ENCODE measurements at places on chromosomes 4 and X.

DNA sequence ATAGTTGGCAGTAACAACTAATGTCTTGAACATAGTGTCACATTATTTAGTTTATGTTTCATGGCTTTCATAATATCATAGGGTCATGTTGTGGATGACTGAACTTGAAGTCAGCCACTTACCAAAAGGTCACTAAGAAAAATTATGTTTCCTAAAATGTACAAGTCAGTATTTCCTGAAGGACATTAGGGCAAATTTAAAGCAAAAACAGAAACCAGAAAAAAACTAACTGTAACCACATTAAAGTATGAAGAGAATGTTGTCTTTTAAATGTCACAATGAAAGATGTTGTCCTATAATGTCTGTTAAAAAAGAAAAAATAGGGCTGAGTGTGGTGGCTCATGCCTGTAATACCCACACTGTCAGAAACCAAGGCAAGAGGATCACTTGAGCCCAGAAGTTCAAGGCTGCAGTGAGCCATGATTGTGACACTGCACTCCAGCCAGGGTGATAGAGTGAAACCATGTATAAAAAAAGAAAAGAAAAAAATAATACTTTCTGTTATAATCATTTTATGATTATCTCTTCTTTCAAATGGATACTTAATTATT is 55.8 kb downstream of the HHIP start:
- no peak for DNase-seq

GRCh38 chr4:164924670-164925238 is 47.8 kb downstream of the APELA start:
- no peak for DNase-seq

- no peak for DNase-seq
Measured at GRCh38 chr4:33306131-33306530, 2586.0 kb downstream of the PCDH7 start.

GRCh38 chr4:1987721-1988326 is 20.9 kb downstream of the NELFA start:
- no peak for DNase-seq

GRCh38 chr4:3288571-3289094 is 4.2 kb upstream of the RGS12 start:
- DNase-seq = no peak

- DNase-seq = no peak
Measured at GRCh38 chr4:84622959-84623358, 40.0 kb downstream of the CDS1 start.

- DNase-seq = no peak
Measured at GRCh38 chr4:22363036-22363435, 152.8 kb downstream of the ADGRA3 start.

GRCh38 chr4:4254199-4254598 is 6.2 kb upstream of the TMEM128 start:
- DNase-seq = no peak

DNA sequence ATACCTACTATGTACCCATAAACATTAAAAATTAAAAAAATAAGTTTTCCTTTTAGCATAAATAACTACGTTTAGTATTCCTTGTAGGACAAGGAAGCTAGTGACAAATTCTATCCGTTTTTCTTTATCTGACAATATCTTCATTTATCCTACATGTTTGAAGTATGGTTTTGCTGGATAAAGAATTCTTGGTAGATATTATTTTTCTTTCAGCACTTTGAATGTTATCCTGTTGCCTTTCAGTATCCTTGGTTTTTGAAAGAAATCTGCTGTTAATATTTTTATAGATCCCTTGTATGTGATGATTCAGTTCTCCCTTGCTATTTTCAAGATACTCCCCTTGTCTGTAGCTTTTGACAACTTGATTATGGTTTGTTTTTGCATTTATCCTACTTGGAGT is 76.6 kb downstream of the CASK start:
- no peak for DNase-seq

DNA sequence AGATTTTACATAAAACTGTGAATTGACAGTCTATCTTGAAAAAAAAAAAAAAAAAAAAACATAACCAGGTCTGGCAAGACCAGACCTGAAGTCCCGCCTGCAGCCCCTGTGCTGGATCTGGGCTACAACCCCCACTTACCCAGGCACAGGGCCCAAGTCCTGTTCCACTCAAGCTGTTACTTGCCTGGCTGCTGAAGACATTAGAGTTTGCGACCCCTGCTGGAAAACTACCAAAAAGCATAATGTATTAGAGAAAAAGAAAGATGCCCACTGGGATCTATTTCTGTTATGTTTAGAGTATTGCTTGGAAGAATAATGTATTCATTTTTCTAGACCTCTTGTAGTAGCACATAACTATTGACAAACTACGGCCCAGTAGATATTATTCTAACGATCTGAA is 4.7 kb downstream of the HS3ST1 start:
- no peak for DNase-seq

GRCh38 chrX:118736394-118737010 is 9.1 kb downstream of the IL13RA1 start:
- DNase-seq = no peak

DNA sequence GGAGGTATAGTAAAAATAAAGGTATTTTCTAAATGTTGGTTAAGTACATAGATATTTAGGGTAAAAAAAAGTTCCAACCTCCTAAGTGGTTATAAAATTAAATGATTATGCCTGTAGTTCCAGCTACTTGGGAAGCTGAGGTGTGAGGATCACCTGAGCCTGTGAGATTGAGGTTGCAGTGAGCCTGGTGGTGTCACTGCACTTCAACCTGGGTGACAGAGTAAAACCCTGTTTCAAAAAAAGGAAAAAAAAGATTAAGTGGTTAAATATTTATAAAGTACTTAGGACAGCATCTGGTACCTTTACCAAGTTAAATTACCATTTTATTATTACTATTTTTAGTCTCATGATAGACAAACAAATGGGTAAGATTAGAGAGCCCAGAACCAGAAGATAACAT is 1801.0 kb downstream of the C4orf33 start:
- no peak for DNase-seq

GRCh38 chr4:173413036-173413435 is 14.1 kb upstream of the SCRG1 start:
- no peak for DNase-seq

DNA sequence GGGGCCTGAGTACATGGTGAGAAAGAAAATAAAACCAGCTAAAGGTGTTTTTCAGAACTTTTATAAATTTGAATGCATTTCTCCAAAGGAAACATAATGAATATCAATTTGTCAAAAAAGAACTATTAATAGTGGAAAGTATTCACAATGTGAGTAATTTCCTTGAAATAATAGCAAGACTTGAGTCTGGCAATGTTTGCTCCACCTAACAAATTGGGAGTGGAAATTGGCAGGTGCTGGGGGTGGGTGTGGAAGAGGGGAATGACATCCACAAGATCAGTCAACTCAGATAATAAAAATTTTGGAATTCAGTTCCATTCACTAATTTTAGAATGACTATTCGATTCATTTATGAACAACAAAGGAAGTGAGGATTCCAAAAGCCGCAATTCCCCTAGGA is 884.8 kb upstream of the SLIT2 start:
- DNase-seq = no peak

GRCh38 chr4:165207016-165207430 is 338 bp upstream of the KLHL2 start:
- no peak for DNase-seq

DNA sequence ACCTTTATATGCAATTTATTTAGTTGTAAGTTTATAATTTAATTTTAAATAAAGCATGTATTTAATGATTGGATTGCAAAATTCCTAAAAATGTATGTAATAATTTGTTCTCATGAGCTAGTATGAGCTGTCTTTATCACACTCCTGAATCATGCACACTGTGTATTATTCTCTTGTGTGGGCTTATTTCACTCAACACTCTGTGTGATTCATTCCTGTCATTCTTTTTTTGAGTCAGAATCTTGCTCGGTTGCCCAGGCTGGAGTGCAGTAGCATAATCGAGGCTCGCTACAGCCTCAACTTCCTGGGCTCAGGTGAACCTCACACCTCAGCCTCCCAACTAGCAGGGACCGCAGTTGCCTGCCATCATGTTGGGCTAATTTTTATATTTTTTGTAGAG is 123.1 kb upstream of the SLC34A2 start:
- DNase-seq = peak; percentile 5

DNA sequence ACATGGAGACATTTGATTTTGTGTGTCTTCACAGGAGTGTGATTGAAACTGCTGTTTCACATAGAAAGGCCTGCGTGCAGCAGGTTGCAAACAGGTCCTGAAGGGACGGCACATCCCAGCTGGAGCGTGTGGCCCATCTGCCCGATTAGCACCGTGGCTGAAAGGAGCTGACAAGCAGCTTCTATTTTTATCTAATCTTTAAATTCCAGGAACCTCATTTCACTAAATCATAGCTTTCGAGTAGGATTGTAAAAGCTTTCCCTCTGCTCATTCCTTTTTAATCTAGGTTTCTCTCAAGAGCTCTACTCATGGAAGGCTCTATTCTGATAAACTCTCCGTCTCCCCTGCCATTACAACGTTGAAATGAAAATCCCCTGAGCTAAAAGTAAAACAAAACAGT is 106.8 kb downstream of the FSTL5 start:
- DNase-seq = no peak

GRCh38 chr4:53855581-53856250 is 208.7 kb downstream of the CHIC2 start:
- no peak for DNase-seq

DNA sequence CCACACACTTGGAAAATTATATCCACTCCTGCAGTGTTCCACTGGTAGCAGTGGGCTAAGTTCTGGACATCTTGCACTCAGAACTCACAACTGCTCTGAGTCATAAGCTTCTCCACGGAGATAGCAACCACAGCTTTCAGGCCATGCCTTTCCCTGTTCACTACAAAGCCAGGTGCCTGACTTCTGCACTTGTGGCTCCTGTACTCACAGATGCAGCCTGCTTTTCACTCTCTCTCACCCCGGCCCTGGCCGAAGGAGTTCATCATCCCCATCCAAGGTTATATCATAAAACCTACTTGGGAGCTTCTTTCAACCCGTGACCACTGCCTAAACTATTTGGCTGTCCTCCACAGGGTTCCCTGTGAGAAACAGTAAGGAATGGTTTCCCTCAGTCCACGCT is 999.4 kb downstream of the GLUD2 start:
- DNase-seq = no peak

- DNase-seq = no peak
Measured at GRCh38 chr4:102608190-102608589, 107.0 kb downstream of the NFKB1 start.

GRCh38 chr4:55608591-55608990 is 16.5 kb upstream of the PDCL2 start:
- no peak for DNase-seq

DNA sequence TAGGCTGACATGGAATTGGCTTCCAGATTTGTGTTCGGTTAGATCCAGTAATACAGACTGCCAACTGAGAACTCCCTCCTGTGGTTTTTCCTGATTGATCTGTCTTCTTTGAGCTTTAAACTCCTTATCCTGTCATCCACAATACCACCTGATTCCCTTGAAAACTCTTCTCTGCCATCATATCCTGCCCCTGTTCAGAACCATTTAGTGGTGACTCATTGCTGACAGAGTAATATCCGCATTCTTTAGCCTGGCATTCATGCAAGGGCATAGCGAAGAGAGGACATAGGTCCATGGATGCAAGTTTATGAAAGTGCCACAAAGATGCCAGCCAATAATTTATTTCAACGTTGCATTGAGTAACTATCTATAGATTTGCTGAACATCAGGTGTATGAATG is 76.6 kb downstream of the ITIH6 start:
- DNase-seq = no peak

GRCh38 chrX:129798888-129799287 is 19.1 kb downstream of the SASH3 start:
- DNase-seq = peak; percentile 49

DNA sequence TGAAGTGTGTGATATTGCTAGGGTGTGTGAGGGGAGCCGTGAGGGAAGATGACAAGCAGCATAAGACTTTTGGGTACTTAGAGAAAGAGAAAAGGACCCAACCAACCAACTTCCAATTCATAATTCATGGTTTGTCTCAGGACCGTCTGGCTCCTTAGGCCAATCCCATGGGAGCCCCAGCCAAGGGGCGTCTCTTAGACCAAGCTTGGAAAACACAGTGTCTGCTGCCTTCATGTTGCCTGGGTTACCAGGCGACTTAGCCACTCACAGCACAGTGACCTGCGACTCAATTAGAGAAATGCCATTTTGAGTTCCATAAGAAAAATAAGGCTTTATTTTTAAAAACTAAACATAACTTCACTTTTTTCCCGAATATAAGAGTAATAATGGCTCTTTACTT is 32.7 kb downstream of the BST1 start:
- no peak for DNase-seq

DNA sequence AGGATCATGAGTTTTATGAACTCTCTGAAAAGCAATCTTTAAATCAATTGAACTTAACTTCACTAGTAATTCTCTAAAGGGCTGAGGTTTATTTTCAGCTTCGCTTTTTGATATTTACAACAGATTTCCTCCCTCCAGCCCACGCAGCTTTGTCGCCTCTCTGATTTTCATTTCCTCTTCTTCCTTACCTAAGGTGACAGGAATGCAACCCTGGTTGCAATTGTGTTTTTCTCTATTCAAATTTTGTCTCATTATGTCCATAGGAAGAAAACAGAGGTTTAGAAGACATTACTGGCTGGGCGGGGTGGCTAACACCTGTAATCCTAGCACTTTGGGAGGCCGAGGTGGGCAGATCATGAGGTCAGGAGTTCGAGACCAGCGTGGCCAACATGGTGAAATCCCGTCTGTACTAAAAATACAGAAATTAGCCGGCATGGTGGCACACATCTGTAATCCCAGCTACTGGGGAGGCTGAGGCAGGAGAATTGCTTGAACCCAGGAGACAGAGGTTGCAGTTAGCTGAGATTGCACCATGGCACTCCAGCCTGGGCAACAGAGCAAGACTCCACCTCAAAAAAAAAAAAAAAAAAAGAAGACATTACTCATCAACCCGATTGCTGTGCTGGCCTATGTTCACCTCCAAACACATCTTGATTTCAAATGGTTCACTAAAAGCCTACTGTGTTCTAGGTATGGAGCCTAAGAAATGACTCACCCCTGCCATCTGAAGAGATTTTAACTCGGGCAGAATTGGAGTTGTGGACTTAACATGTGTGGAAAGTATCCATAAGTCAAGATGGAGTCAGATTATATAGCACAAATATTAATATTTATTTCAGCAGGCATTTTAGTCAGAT is 36.8 kb downstream of the VSIG4 start:
- DNase-seq = no peak

GRCh38 chrX:65976161-65976560 is 63.7 kb downstream of the VSIG4 start:
- no peak for DNase-seq

GRCh38 chrX:107736781-107737531 is 38.6 kb downstream of the TSC22D3 start:
- DNase-seq = no peak

GRCh38 chr4:30821859-30822612 is 101.9 kb downstream of the PCDH7 start:
- no peak for DNase-seq

DNA sequence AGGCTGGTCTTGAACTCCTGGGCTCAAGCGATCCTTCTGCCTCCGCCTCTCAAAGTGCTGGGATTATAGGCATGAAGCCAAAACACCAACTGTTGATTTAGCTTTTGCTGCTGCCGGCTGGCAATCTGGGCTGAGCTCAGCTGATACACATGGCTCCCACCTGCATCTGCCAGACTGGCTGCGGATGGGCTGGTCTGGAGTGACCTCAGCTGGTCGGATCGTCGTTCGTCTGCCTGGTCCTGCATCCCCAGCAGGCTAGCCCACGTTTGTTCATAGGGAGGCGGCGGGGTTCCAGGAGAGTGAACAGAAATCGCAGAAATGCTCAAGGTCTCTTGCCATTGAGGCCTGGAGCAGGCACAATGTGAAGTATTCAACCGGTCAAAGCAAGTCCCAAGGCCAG is 74.4 kb upstream of the DDX3X start:
- DNase-seq = no peak

Measured in activated CD4-positive, alpha-beta T cell treated with anti-CD3 and anti-CD28 coated beads, Interleukin-2, amount 50 U/mL, for 48 hours (primary cell).